Nephron progenitor cell (in vitro differentiated cells): ENCODE measurements at places on chromosomes 2 and 18.

DNA sequence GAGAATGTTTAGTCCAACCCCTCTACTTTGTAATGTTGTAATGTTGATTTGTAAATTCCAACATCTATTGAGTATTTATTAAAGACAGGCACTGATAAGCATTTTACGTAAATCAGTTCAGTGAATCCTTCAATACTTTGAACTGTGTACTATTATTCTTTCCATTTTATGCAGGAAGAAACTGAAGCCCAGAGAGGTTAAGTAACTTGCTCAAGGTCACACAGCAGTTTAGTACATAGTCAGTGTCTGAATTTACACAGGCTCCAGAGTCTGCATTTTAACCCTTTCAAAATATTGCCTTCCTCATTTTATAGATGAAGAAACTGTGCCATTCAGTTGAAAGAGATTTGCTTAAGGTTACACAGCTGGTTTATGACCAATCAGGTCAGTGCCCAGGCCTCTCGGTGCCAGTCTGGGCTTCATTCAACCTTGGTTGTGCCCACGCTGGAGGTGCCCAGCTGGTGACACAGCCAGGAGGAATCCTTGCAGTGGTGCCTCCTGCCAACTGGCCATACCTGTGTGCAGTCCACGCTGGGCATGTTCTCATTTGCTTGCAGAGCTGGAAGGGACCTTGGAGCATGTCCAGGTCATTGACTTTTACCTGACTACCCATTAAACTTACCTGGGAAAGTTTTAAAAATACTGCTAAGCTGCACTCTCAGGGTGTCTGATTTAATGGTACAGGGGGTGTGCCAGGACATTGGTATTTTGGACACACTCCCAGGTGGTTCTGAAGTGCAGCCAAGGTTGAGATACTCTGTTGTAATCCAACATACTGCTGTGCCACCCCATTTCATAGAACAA lies 74.3 kb upstream of the CYRIA start:
- no peak overlapping the region for H3K4me3 ChIP-seq
- H3K4me1 ChIP-seq, result peaks cover 13% of the 10 kb centered on the region
- H3K27ac ChIP-seq, result no peak overlapping the region
- H3K27me3 ChIP-seq, result peaks cover 8% of the 10 kb centered on the region
- no peaks in the 10 kb centered on the region for H3K36me3 ChIP-seq
- no peak for DNase-seq

GRCh38 chr18:79852561-79853302 lies 55.0 kb downstream of the KCNG2 start:
- H3K4me1 ChIP-seq, result peaks cover 28% of the 10 kb centered on the region
- DNase-seq, result no peak
- H3K27me3 ChIP-seq, result peaks cover 17% of the 10 kb centered on the region
- peak overlapping the region; percentile 62 for H3K27ac ChIP-seq

- H3K4me3 ChIP-seq, result no peak overlapping the region
- H3K4me1 ChIP-seq, result peaks cover 4% of the 10 kb centered on the region
- no peak overlapping the region for H3K27ac ChIP-seq
- DNase-seq, result no peak
Measured at GRCh38 chr18:78664848-78665247, 314.8 kb upstream of the SALL3 start.

DNA sequence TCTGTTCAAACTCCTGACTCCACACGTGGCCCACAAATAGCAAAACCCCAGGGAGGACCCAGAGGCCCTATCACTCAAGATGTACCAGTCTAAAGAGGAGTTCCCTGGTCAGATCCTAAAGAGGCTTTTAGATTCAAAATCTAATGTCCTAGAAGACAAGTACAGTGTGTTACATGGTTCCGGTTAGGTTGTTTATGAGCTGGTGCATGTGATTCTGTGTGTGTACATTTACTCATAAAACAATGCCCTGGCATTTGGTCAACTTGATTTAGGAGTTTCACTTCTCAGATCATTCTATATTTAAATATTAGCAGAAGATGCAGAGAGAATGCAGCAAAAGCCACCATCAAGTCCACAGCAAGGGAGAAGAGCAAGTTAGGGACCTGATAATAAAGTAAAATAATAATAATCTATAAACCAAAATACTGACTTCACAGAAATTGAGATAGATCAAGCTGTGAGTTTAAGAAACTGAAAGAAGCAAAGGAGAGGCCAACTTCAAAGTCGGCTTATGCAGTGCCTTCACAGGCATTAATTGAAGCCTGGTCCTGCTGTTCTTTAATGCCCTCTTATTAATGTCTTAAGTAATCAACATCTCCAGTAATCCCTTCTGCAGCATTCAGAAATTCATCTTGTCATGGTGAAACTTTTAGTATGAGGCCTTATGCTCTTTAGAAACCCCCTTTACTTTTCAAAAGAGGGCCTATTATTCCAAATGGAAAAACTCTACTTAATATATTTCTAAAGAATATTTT lies 4.2 kb upstream of the AP1S3 start:
- peaks cover 4% of the 10 kb centered on the region for H3K4me1 ChIP-seq
- H3K4me3 ChIP-seq, result no peak overlapping the region
- no peak overlapping the region for H3K27ac ChIP-seq
- H3K27me3 ChIP-seq, result peaks cover 36% of the 10 kb centered on the region
- DNase-seq, result no peak

GRCh38 chr2:42849311-42849710 lies 56.9 kb upstream of the HAAO start:
- no peak overlapping the region for H3K27ac ChIP-seq
- no peak overlapping the region for H3K4me3 ChIP-seq
- DNase-seq, result no peak
- peaks cover 71% of the 10 kb centered on the region for H3K4me1 ChIP-seq

DNA sequence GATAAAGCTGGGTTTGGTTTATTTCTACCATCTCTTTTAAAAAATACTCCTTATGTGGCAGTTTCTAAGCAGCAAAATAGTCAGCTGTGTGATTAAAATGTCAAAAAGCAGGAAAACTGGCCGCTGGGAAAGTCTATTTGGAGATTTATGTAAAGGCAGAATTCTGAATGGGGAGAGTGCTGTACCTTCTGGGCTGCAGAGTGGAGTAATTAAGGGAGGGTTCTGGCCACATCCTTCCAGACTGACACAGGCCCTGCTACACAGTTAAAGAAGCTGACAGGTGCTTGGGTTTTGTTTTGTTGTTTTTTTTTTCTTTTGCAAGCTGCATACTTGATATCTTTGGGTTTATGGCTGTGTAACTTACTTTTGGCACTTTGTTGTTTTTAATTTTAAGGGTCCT lies 157.2 kb downstream of the WDSUB1 start:
- H3K27me3 ChIP-seq, result peaks cover 3% of the 10 kb centered on the region
- H3K36me3 ChIP-seq, result peaks cover 35% of the 10 kb centered on the region
- DNase-seq, result no peak
- peaks cover 72% of the 10 kb centered on the region for H3K4me1 ChIP-seq
- H3K27ac ChIP-seq, result peak overlapping the region; percentile 53

- H3K4me1 ChIP-seq, result peaks cover 73% of the 10 kb centered on the region
- H3K27ac ChIP-seq, result no peak overlapping the region
- no peaks in the 10 kb centered on the region for H3K36me3 ChIP-seq
- H3K27me3 ChIP-seq, result peaks cover 16% of the 10 kb centered on the region
- no peak for DNase-seq
Measured at GRCh38 chr18:48735080-48735676, 196.3 kb downstream of the CTIF start.

- H3K36me3 ChIP-seq, result no peaks in the 10 kb centered on the region
- peak; percentile 38 for DNase-seq
- peaks cover 4% of the 10 kb centered on the region for H3K27me3 ChIP-seq
- peaks cover 56% of the 10 kb centered on the region for H3K4me1 ChIP-seq
Measured at GRCh38 chr2:234377761-234378391, 119.0 kb downstream of the ARL4C start.

DNA sequence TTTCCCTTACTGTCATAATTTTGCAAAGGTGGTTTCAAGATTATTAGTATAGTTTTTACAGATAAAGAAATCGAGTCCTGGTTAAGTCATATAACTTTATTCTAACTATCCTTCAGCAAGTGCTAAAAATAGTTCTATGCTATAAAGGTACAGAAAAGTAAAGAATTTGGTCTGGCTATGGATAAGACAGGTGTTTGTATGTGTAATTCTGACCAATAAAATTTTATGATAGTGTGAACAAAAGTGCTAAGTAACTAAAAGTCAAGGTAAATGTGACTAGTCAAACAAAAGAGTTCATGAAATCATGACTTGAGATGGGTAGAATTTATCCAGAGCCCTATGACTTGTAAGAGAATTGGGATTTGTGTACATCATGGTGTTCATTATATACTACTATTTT lies 140.7 kb downstream of the COMMD1 start:
- H3K36me3 ChIP-seq, result peaks cover 22% of the 10 kb centered on the region
- no peak for DNase-seq
- H3K4me3 ChIP-seq, result no peak overlapping the region
- no peaks in the 10 kb centered on the region for H3K27me3 ChIP-seq
- no peak overlapping the region for H3K27ac ChIP-seq
